ENCODE measurements at places on chromosomes 1 and 21.
A peak's percentile ranks its signal among the peaks of the same experiment; 100 is the strongest.

GRCh38 chr1:197096137-197096536, 29.1 kb upstream of the F13B start:
- DNase-seq = no peak

DNA sequence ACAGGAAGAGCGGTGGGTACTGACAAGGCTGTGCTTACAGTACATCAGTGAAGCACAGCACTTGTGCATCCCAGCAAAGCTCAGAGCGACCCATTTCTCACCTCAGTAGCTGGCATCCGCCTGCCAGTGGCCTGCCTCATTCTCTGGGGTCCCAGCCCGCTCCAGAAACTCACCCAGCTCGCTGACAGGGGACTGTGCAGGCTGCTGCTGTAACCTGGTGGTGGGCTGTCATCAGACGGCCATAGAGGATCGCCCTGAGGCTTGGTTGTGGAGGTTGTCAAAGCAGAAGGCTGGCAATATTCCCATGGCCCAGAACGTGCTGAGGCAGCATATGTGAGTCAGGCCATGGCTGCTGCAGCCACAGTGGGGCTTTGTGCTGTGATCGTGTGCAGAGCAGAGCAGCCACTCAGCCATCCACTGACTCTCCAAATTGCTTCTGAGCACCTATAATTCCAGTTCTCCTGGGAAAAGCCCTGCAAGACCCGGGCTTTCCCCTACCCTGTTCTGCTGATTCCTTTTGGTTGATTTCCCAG, 13.6 kb upstream of the GPR137B start:
- no peak for DNase-seq

- DNase-seq = peak; percentile 56
These were observed 53.8 kb upstream of the LYPLAL1 start for GRCh38 chr1:219119839-219120238.

DNA sequence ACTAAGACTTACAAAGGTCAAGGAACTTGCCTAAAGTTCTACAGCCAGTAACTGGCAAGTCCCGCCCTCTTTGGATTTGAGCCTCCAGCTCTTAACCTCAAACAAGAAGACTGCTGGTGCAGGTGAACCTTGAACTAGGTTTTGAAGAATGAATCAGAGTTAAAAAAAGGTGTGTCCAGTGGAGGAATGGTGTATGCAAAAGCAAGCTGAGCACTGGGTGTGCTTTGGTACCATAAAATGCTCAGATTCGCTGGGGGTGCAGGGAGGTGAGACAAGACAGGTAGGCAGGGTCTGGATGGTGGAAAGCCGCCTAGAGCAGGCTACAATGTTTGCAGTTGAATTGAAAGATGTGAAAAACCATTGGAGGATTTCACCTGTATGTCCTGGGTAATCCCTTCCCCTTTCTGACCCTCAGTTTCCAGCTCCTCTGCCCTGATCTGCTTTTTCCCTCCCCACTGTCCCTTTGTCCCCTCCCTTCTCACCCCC, 39.8 kb downstream of the FOXD2 start:
- DNase-seq = no peak

DNA sequence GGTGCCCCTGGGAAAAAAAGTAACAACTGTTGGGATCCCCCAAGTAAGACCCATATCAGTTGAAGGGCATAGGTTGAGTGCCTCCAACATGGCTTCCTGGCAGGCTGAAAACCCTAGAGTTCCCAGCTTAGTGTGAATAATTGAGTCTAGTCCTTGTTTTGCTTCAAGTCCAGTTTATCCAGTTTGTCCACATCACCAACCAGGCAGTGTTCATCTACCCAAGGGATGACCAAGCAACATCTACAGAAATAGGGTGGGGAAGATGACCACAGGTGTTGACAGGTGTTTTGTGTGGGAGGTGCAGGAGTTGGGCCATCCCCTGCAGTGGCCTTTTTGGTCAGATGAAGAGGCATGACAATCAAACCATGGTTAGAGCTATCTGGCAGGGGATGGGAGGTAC, 54.3 kb upstream of the ERO1B start:
- no peak for DNase-seq

DNA sequence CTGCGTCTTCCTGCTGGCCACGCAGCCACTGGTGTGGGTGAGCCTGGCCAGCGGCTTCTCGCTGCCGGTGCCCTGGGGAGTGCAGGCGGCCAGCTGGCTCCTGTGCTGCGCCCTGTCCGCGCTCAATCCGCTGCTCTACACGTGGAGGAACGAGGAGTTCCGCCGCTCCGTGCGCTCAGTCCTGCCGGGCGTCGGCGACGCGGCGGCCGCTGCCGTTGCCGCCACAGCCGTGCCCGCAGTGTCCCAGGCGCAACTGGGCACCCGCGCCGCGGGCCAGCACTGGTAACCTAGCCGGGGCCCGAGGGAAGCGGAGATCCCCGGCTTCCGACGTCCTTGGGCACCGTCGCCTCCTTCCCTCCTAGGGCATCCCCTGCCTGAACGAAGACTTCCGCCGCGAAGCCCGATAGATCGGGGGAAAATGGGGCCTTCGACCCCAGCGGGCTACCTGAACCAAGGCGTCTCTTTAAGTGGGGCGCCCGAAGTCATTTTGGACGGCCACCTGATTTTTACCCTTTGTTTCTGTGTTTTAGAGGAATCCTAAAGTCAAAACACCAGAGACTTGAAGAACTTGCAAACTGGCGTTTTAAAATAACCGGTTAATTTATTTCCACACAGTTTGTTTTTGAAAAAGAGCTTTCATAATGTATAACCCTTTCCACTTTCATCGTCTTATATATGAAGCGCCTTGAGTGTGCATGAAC, 2.0 kb downstream of the GPR88 start:
- DNase-seq = no peak
